HTR-8/SVneo (cell line): ENCODE measurements at places on chromosomes 12 and 14.
A peak's percentile ranks its signal among the peaks of the same experiment; 100 is the strongest.

DNA sequence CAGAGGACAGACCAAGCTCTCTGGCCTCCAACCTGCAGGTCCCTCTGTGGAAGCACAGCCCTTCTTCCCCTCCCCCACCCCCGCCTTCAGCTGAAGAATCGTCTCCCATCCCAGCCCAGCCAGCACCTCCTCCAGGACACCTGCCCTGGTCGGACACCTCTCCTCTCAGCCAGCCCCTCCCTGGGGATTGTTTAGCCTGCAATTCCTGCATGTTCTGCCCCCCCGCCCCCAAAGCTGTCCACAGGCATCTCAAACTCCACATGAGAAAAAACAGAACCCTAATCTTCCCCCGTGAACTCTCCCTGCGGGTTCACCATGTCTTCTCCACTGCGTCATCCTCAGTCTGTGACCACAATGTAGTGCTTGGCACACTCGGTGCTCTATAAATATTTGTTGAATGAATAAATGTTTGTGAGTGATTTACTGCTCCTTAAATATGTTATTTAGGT, 24.1 kb downstream of the PRIMA1 start:
- DNase-seq = peak; percentile 70

DNA sequence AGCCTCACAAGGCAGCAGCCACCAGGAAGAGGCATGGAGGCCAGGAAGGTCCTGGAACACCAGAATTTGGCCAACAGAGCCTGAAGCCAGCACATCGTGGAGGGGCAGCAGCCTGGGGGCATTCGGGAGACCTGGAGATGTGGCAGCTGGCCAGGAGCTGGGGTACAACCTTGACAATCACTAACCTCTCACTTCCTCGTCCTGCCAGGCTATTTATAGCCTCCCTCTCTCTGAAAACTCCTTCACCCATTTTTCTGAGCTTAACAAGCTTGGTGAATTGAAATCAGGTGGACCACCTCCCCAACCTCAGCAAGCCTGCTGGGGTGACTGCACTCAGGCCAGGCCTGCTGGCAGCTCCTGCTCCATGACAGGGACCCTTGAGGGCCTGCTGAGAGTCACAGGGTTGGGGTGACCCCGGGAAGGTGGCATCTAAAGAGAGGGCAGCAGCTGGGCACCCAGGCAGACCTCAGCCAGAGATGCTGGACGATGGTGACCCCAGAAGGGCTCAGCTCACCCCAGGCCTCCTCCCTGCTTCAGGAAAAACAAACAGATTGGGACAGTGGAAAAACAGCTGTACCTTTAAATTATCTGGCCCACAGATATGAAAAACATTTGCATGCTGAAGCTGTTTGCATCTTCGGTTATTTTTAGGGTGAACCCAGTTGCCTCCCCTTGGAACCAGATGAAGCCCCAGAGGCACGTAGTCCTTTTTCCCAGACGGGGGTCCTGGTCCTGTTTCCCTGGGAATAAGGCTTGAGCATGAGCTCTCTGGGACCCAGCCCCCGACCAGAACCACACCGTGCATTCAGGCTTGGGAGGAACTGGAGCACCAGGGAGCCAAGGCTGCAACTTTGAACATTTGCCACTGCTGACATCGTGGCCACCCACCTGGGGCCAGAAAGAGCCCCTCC, 67.0 kb downstream of the PITPNM2 start:
- DNase-seq = no peak

- DNase-seq = no peak
Observed at GRCh38 chr12:90250042-90250441, 541.4 kb upstream of the ATP2B1 start.

DNA sequence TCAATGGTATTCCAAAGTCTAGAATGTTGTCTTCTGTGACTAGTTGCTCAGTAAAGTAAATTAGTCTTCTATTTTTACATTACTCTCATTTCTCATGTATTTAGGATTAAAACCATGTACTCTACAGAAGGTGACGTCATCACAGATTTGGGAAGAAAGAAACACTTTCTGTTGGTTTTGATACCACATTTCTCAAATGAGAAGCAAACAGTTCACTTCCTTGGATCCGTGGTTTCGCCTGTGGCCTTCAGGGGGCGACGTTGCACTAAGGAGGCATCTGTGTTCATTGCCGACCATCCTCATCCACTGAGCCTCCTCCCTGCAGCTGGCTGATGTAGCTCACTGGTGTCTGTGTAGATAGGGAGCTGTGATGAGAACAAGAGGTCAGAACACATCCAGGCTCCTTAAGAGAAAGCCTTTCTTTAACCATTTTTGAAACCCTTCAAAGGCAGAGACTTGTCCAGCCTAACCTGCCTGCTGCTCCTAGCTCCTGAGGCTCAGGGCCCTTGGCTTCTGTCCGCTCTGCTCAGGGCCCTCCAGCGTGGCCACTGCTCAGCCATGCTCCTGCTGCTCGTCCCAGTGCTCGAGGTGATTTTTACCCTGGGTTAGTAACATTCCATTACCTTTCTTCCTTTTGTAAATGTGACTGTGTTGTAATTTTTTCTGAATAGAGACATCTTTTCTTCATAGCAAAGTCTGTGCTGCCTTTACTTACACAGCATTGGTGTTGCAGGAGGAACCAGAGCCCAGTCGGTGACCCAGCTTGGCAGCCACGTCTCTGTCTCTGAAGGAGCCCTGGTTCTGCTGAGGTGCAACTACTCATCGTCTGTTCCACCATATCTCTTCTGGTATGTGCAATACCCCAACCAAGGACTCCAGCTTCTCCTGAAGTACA, 220.6 kb upstream of the OR4E1 start:
- DNase-seq = no peak

- no peak for DNase-seq
Observed at GRCh38 chr12:23906329-23906728, 43.1 kb downstream of the SOX5 start.

- no peak for DNase-seq
Observed at GRCh38 chr12:22396253-22396652, 61.7 kb upstream of the ST8SIA1 start.

DNA sequence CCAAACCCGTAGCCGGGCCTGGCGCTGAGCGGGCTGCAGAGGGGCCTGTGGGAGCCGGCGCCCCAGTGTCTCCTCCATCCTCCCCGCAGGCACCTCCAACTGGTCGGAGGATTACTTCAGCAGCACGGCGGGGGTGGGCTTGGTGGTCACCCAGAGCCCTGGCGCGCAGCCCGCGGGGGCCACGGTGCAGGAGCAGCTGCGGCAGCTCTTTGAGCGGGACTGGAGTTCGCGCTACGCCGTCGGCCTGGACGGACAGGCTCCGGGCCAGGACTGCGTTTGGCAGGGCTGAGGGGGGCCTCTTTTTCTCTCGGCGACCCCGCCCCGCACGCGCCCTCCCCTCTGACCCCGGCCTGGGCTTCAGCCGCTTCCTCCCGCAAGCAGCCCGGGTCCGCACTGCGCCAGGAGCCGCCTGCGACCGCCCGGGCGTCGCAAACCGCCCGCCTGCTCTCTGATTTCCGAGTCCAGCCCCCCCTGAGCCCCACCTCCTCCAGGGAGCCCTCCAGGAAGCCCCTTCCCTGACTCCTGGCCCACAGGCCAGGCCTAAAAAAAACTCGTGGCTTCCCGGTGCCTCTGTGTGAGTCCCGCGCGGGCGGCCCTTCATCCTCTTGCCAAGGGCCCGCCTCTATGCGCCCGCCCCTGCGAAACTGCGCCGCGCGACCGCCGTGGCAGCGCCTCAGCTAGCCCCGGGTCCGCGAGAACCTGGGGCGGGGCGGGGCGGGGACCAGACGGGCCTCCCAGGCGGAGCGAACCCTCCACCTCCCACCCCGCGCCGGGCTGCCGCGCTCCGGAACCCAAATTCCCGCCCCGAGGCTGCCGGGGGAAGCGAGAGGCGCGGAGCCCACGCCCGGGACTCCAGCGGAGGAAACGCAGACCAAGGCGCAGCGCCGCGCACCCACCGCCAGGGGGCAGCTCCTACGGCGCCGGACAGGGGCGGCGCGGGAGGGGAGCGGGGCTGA, 8.3 kb downstream of the PLD4 start:
- DNase-seq = peak; percentile 83

- DNase-seq = no peak
Observed at GRCh38 chr12:82886671-82887340, 200.1 kb downstream of the TMTC2 start.

DNA sequence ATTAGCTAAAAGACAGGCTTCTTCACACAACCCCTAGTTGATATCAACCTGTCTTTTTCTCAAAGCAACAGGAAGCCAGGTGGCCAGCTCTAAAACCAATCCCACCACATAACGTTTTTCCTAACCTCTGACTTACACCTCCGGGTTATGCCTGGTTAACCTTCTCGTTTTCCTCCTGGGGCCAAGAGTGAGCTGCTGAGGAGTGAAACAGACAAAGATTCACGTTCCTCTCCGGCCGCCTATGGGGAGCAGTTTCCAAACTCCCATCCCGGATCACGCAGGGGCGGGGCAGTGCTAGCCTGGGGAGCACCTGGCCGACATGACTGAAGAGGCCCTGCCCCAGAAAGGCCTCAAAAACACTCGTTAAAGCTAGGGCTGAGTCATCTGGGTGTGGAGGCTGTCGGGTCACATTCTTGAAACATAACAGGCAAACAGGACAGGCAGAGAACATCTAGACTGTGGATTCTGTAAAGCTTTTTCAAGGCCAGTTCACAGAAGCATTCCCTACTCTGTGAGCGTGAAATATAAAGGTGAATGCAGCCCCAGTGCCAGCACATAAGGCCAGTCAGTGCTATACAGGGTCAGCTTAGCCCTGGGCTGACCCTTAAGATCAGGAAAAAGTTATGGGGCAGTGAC, 25.9 kb upstream of the LGALS3 start:
- peak; percentile 96 for DNase-seq

DNA sequence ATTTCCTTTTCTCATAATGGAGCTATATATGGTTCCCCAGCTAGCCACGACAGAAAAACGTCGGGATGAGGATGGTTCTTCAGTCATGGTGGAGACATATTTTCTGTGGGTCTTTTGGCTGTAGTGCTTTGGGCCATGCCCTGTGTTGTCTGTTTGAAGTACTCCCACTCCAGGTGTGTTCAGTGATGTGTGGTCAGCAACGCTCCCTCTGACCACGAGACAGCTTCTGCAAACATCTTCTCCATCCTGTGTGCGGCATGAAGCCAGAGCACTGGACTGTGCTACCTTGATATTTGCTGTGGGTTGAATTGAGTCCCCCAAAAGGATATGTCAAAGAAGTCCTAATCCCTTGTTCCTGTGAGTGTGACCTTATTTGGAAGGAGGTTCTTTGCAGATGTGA, 931.2 kb downstream of the NRXN3 start:
- no peak for DNase-seq

- no peak for DNase-seq
Observed at GRCh38 chr12:25082628-25083027, 112.3 kb downstream of the DNAI7 start.

GRCh38 chr12:119444462-119445044, 110.0 kb downstream of the CCDC60 start:
- peak; percentile 28 for DNase-seq

DNA sequence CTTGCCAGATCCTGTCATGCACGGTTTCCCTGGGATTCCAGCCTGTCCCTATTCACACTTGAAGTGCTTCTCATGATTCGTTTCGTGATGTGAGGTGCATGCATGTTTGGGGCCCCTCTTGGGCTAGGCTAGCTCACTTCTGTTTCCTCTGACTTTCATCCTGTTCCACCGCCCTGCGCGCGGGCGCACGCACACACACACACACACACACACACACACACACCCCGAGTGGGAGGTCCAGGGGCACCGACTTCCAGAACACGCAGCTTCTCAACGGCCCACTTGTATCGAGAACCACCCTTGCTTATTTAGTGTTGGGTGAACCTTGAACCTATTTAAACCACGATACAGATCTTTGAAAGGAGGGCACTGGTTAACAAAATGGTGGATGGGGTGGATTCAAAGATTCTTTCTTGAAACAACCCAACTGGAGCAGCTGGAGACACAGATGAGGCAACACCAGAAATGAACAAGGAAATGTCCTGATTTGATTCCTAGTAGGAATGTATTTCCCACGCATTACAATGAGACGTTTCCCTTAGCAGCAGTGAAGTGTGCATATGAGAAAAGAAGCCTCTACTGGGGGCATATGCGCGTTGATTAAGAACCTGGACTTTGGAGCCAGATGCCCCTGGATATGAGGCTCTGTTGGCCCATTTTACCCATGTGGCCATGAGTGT, 16.3 kb downstream of the ELK3 start:
- no peak for DNase-seq

GRCh38 chr14:53929871-53930715, 26.5 kb downstream of the BMP4 start:
- no peak for DNase-seq

DNA sequence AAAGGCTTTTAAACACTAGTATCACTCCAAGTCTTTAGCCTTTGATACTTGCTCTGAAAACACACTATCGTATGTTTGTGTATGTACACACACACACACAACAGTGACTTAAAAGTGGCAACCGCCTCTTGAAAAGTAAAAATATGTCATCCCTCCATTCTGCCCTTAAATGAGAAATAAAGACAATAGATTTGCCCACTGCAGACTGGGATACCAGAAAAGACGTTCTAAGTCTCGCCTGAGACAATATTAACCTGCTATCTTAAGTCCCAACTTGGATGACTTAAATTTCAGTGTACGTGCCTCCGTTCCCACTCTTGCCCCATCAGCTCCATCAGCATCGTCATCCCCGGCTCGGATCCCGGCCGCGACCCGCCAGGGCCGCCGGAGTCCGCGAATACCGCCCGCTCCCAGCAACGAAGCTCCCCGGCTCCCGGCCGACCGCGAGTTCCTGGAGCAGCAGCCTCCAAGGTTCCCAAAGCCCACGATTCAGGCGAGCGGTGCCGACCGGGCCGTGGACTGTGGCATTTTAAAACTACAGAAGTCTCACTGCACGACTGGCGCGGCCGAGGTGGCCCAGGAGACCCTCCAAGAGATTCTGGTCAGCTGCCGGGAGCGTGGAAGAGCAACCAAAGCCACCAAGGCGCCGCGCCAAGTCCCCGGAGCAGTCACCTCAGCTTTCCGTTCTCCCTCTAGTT, 2.8 kb upstream of the ARID2 start:
- peak; percentile 6 for DNase-seq

- DNase-seq = no peak
Observed at GRCh38 chr12:103114296-103115055, 157.0 kb downstream of the ASCL1 start.

DNA sequence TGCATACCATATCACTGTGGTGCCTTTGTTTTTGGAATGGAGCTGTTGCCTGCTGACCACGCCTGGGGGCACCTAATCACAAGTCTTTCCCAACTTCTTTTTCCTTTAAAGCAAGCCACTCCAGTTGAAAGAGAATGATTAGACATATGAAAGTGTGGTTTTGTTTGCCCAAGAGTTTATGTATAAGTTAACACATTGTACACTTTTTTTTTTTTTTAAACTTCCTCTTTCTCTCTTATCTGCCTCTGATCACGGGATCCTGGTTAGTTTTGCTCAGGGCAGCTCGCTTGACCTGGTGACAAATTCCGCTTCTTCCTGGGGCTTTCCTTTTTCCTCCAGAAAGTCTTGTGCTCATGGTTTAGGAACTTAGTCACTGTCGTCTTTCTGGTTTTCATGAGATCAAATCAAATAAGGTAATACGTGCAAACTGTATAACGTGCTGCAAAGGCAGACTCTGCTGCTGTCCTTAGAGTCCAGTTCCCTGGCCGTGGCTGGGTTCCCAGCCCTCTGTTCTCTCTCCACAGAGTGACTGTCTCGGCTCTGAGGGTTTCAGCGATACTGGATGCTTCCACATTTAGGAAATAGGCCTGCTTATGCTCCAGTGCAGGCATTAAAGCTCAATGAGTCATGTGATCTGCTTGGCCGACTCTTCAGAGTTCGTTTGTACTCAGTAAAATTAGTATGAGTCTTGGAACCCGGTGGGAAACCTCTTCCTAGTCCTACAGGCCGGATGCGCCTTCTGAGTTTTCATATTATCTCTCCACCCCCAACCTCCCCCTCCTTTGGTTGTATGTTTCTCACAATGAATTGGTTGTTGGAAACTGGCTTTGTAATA, 15.2 kb downstream of the RASSF3 start:
- DNase-seq = no peak

GRCh38 chr14:97697772-97698171, 900.6 kb downstream of the VRK1 start:
- no peak for DNase-seq
